Stimulated activated CD4-positive, alpha-beta T cell treated with anti-CD3 and anti-CD28 coated beads, Interleukin-1b, Interleukin-23, amount 100 ng/mL, for 1 hour (primary cell): ENCODE measurements at places on chromosomes 3 and 15.
A peak's percentile ranks its signal among the peaks of the same experiment; 100 is the strongest.

DNA sequence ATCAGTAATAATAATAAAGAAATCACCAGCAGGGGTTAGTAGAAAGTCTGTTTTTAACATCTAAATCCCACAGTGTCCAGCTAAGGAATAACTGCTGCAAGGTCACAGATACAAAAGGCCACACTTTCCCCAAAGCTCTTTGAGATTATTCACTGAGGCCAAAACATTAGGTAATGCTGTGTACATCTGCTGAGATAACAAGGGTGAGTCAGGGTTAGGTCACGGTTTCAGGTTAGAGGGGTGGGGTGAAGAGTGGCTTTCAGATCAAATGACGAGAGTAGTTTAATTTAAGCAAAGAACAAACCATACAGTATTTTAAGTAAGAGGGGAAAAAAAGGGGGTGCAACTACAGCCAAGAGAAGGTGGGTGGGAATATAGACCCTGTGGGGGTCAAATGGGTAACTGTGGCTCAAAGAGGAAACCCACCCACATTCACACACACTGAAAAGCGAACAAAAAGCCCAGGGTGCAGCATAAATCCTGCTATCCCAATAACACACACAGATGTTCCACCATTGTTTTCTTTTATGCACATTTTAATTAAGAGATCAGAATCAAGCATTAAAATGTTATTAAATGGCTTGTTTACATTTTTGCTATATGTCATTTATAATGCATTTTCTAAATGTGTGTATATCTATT, 412.9 kb downstream of the TIGIT start:
- no peak for DNase-seq

DNA sequence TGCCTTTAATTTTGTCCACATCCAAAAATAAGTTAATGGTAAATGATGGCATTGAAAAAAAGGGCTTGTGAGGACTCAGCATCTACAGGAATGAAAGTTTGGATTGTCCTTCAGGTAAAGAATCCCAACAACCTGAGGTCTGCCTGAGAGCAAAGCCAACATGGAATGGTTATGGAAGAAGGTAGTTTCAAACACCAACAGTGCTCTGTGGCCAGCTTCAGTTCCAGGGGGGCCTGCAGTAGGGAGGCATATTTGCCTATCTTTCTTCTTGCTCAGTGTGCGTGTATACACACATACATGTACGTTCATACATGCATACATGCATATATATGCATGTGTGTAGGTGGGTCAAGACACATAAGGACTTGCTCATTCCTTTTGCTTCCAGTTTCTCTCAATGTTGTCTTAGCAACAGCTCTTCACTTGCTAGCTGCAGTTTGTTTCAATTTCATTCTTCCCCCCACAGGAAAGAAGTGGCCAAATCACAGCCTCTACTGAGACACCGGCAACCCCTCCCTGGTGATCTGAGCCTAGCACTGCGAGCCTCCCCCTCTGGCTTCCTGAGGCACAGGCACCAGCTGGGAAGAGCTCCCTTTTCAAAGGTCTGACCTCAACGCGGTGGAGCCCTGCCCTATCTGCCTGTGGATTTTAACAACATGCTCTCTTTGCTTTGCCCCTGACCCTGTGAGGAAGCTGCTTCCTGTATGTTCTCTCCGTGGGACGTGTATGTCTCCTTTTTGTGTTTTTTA, 146.2 kb downstream of the KLF13 start:
- no peak for DNase-seq

GRCh38 chr3:196793246-196793645, 53.6 kb downstream of the PAK2 start:
- DNase-seq = no peak

- DNase-seq = no peak
Observed at GRCh38 chr15:50176869-50177268, 5.1 kb upstream of the SLC27A2 start.

DNA sequence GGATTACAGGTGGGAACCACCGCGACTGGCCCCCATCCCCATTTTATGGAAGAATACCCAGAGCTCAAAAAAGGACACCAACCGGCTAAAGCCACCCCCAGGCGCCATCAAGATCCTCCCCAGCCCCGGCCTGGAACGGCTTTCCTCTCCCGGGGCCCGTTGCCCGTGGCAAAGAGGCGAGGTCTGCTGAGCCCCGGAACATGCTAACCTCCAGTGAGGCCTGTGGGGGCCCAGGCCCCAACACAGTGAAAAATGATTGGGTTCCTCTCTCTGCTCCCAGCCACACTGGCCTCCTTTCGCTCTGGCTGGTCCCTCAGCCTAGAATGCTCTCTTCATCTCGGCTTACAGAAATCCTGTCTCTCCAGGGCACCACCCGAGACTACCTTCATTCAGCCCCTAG, 46.5 kb upstream of the SMAD6 start:
- DNase-seq = no peak

- DNase-seq = no peak
Observed at GRCh38 chr15:23384371-23384770, 29.8 kb downstream of the GOLGA8S start.

- DNase-seq = peak; percentile 16
Observed at GRCh38 chr15:23648920-23649515, 1.4 kb upstream of the MAGEL2 start.

GRCh38 chr3:68997887-68998286, 15.6 kb downstream of the EOGT start:
- no peak for DNase-seq

GRCh38 chr3:180749796-180750195, 70.5 kb upstream of the CCDC39 start:
- no peak for DNase-seq

DNA sequence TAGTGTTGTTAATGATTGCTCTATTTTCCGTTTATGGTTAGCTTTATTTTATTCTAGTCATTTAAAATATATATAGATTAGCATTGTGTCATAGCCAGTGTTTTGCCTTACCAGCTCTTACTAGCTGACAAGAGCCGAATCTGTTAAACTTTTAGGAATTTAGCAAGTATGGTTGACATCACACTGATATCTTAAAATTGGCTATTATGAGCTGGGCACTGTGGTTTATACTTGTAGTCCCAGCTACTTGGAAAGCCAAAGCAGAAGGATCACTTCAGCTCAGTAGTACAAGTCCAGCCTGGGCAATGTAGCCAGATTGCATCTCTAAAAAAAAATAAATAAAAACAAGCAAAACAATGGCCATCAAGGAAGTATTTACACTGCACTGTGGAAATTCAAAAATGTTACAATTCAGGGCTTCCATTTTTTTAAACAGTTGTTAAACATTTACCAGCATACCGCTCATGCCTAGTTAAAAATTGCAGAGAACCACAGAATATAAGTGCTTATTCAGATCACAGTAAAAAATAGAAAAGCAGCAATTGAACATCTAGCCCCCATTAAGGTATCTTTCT, 208.4 kb upstream of the CGNL1 start:
- DNase-seq = no peak
